ENCODE measurements at places on chromosomes 2 and 18.

DNA sequence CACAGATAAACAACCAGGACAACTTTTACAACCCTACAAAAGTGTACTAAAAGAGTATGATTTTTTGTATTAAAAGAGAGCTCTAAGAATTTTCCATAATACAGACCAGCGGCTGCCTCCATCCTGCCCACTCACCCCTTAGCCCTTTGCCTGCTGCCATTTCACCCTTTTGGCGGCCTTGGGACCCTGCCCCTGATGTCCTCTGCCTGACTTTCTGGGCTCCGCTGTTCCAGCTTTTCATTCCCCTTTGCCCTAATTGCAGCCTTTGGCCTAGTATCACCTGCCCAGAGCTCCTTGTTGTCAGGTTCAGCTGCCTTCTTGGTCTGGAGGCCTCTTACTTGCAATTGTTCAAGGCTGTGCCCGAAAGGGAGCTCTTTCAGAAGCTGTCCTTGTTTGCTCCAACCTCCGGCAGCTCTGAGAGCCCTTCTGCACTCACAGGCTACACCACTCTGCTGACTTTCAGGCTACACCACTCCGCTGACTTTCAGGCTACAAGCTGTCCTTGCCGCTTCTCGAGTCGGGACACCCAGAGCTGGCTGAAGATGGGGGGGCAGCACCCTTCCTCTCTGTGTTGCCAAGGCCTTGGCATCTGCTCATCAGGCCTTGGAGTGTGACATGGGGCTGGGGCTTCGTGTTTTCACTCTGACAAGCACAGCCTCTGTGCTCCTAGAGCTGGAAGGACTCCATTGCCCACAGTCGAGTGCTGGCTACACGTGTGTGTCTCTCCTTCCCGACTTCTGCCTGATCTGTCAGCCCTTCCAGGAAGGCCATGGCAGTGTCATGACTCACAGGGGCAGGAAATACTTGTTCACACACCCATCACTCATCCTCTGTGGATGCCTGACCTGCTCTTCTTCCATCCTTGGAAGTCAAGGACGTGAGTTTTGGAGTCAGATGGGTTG, 43.1 kb upstream of the HDAC4 start:
- DNase-seq: no peak

DNA sequence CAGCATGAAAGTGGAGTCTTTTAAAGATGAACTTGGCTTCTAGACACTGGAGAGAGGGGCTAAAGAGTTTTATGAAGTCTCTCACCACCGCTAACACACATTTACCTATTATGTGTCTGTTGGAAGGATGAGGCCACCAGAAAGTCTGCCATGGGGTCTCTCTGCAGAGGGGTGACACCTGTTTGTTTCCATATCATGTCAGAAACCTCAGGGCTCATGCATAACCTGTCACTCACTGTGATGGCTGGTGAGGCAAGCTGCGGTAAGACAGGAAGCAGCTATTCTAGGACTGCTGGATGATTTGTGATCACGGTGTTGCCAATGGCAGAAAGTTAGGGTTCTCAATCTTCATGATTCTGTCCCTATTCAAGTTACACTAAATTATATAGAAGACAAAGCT, 60.8 kb upstream of the DNMT3A start:
- no peak for DNase-seq

DNA sequence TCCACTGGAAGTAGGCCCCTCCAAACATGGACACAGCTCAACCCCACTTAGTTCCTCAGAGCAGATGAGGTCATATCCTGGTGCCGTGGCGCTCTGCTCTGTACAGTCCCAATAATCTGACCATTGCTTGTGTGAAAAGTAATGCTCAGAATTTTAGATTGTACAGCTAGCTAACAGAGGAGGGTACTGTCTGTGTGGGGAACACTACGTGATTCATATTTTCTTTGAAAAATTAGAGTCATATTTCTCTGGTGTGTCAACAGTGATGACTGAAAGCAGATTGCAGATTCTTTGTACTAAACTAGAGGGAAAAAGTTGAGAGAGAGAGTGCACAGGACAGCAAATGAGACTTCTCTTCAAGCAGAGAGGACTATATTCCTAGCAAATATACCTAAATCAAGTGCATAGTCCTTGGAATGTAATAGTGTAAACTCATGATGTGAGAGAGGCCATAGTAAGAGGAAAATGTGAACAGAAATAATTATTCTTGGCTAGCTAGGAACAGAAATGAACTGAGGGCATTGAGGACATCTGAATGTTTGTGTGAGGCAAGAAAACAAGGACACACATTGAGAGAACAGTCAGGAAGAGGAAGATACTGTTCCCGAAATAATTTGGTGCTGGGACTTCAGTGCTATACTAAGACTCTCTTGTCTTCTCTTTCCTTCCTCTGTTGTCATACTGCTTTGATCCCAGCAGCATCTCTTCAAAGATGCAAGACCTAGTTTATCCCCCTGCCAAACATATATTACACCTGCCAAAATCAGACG, 157.0 kb upstream of the RND3 start:
- no peak for DNase-seq

- DNase-seq: no peak
Observed at GRCh38 chr2:11598228-11598731, 64.4 kb downstream of the GREB1 start.

- no peak for DNase-seq
Observed at GRCh38 chr2:229725716-229726574, 11.6 kb upstream of the DNER start.

DNA sequence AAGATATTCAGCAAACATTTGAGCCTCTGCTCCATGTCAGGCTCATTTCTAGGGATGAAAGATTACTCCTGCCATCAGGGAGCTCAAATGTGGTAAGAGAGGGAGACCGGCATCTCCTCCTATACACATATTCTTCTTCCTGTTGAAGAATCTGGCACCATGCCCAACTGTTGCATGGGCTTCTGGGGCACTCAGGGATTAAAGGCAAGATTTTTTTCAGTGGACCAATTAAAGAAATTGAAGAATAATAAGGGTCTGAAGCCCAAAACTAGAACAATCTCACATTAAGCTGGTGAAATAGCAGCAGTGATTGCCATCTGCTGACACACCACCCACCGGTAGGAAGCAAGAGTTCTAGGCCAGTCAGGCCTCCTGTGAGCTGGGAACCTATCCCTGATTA, 145.4 kb upstream of the LYPD6 start:
- DNase-seq: no peak
